ENCODE measurements at places on chromosomes 4 and X.
A peak's percentile ranks its signal among the peaks of the same experiment; 100 is the strongest.

GRCh38 chr4:60948008-60948407, 252.1 kb upstream of the ADGRL3 start:
- no peak for DNase-seq

GRCh38 chrX:19017271-19017670, 33.4 kb upstream of the PHKA2 start:
- DNase-seq: peak; percentile 21

- DNase-seq: peak; percentile 52
Observed at GRCh38 chrX:37686369-37686995, 891 bp downstream of the XK start.

DNA sequence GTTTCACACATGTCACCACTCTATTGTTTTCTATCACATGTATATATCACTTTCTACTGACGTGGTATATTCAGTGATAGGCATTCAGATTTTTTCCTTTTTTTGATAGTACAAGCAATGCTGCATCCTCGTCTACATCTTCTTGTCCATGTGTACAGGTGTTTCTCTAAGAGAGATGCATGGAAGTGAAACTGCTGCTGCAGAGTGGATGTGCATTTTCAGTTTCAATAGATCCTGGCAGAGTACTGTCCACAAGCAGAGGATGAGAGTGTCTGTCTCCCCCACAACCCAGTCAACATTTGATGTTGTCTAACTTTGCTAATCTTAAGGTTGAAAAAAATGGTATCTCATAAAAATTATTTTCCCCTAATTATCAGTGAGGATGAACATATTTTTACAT, 194.0 kb upstream of the CASK start:
- no peak for DNase-seq

- DNase-seq: no peak
Observed at GRCh38 chrX:44906041-44906440, 33.1 kb downstream of the KDM6A start.

DNA sequence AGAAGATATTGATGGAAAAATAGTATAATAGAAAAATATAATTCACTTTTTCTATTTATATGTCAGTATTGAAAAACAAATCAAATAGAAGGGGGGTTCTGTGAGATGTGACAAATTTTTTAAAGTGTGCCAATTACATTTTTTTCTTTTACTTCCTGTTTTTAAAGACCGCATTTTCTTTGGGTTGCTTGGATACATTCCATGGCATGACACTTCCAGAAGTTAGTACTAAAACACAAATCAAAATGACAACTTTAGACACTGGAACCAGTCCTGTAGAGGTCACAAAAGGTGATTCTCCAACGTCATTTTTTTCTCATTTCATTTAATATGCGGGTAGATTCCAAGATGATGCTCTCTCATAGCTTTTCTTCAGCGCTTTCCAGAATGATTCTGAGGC, 116.2 kb upstream of the GNPDA2 start:
- DNase-seq: no peak

DNA sequence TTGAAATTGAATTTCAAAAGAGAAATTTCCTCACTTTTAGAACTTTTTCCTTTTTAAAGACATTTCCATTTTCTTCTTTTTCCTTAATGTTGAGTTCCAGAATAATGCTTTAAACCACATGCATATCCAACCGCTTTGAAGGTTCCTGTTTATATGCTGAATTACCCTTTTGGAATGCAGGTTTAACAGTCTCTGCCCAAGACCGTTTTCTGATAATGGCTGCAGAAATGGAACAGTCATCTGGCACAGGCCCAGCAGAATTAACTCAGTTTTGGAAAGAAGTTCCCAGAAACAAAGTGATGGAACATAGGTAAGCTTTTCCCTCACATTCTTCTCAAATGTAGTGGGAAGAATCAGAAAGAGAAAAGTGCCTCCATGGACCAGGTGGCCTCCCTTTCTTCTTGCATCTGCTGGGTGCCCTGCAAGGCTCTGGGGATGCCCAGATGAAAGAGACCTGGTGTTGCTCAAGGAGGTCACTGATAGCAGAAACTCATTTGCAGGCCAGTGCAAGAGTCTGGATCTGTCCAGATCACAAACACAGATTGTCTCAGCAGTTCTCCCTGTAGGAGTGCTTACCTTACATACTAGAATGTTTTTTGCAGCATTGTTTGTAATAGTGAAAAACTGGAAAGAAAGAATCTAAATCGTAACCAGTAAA, 42.9 kb downstream of the MOSPD2 start:
- no peak for DNase-seq

DNA sequence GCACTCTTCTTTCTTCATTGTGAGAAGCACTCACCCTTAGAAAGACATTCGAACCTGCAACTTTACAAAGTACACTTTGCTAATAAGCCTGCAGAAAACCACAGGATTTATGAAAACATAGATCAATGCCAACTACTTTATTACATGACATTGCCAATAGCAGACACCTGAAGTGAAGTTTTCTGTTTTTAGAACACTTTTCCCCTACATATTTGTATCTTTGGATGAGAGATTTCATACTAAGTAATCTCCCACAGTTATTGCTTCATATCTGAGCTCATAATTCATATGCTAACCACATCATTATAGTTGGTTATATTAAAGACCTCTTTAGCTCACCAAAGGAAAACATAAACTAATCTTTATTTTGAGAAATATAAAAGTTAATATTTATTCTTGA, 276.5 kb upstream of the CTSO start:
- DNase-seq: no peak

DNA sequence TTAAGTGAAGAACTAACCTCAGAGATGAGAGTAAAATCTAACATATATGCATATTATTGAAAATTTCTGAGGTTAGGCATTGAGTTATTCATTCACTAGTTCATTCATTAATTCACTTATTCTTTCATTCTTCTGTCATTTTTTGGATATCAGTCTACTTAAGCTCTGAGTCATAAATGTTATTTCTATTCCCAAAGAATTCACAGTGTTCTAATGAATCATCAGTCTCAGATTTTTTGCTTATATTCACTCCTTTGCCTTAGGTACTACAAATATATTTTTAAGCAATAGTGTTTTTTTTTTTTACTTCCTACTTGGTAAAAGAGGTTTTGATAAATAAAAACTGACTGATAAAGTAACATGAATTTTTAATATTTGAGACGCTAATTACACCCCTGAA, 95.2 kb upstream of the DKK2 start:
- DNase-seq: no peak

DNA sequence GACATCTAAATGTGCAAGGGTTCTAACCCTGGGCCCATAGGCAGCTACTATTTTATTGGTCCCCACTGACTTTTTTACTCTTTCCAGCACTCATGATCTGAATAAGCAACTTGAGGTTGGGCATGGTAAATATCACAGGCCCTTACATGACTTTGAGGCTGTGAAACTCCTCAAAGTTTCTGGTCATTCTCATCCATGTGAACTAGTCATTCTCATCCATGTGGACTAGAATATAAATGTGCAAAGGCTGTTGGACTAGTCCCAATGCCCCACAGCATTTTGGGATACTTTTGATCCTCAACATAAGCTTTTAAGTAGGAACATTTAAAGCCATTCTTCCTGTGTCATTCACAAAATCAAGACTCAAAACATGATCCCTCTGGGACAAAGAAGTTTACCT, 290.7 kb upstream of the PPARGC1A start:
- no peak for DNase-seq

- DNase-seq: no peak
Observed at GRCh38 chrX:45852884-45853283, 652.2 kb upstream of the DIPK2B start.
